Esophagus squamous epithelium (tissue), 5 donors: ENCODE measurements at places on chromosomes 11 and 22.

GRCh38 chr11:62622476-62623089, 797 bp upstream of the B3GAT3 start:
- DNase-seq, result no peak

DNA sequence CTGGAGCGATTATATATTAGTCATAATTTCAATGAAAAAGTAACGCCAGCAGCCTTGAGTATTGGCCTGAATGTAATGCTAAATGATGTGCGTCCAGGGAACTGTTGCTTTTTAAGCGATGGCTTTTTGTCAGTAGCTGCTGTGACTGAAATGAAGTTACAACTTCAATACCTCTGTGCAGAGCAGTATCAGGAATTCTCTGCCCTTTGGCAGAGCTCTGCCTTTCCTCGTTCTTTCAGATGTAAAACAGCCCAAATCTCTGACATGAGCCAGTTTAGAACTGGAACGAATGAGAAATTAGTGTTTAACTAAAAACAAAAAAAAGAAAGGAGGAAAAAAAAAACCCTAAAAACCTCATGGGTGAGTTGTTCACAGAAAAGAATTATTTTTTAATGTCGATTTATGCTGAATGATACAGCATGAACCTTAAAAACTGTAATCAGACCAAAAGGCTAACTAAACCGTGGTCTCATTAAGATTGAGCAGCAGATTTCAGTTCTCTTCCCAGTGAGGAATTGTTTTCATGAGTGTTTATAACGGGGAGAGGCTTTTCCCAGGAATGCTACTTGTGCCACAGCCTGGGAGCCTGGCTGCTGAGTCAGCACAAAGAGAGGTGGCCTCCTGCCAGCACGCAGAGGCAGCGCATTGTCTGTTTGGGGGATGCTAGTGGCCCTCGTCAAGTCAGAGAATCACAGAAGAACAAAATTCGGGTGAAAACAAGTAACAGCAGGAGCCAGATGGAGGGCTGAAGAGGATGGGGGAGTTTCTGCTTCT, 146.2 kb upstream of the RASSF10 start:
- DNase-seq, result no peak

DNA sequence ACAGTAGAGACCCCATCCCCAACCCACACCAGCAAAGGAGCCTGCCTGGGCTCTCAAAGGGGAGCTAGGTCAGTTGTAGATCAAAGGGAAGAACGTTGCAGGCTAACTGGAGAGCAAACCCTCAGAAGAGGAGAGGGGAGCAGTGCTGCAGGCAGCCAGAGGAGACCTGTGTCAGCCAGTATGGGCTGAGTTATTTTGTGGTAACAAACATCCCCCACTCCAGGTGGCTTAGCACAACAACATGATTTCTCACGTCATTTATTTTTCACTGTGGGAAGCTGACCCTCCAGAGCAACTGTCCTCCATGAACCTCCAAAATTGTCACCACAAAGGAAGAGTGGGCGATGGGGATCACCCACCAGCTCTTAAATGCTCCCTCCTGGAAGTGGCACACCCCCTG, 19.8 kb upstream of the SHANK2 start:
- no peak for DNase-seq

DNA sequence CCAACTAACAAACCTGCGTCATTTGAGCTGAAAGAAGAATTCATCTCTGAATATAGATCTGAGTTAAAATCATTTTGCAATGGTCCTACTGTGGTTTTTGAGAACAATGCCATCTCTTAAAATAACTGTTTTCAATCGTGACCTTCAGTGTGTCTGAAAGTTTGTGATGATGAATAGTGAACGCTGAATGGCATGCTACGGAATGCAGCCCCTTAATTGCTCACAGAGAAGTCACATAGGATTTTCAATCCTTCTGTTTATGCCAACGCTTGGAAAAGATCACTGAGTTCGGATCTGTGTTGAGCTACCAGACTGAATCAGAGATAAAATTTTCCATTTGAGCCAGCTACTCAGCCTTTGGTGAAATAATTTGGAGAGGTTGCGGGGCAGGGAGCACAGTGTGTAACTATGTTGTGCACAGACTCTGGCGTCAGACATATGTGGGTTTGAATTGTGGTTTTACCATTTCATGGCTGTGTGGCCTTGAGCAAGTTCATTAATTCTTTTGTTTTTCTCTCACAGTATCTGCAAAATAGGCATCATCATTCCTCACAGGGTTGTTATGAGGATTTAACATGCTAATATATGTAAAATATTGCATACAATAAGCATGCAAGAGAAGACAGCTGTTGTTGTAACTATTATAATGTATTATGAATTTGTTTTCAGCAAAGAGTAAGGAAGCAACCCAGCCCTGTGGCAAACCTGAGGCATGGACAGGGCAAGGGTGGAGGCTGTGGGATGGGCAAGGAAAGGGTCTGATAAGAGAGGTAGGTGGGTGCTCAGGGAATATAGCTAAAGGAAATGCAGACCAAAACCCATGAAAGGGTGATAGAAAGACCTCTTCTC, 679.9 kb downstream of the KCNA4 start:
- no peak for DNase-seq

DNA sequence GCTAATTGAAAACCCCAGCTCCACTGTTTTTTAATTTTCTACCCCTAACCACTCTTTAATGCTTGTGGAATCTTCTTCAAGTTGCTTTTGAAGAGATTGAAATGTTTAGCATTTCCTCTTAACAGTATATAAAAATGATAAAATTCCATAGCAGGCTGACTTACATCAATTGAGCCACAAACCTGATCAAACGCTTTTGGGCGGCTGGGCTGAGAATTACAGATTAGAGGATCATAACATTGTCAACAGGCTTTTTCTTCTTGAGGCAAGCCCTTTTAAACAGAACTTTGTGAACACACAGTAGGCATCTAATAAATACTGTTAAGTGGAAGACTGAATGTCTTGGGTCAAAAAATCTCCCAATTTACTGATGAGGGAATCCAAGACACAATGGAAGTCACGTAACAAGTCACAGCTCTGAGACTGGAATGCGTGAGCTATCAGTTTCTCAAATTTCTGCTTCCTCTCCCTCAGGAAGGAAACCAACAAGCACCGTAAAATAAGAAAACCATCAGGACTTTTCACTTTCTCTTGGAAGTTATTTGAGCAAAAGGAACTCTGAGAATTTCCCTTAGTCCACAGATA, 50.0 kb upstream of the CCDC89 start:
- no peak for DNase-seq

- no peak for DNase-seq
Observed at GRCh38 chr11:117226388-117227385, 5.2 kb downstream of the PCSK7 start.

DNA sequence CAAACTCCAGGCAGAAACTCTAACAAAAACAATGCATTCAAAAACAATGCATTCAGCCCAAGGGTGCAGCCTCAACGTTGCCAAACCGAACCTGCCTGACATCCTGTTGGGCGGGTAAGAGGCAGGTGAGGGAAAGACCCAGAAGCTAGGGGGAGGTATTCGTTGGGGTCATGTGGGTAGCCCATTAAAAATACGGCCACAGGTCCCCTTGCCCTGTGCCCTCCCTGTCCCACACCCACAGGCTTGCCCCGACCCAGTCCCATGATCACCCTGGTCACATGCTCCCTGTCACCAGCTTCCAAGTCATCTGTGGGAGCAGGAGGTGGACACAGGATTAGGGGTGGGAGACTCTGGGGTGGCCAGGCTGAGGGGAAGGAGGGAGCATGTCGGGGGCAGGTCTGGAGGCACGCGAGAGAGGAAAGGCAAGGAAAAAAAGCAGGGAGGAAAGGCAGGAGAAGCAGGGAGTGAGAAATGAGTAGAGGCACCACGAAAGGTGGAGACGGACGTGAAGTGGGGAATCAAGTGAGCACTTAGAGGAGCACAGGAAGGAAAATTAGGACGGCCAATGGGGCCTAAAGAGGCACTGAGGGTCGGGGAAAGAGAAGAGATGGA, 683 bp downstream of the PLA2G6 start:
- DNase-seq, result no peak

DNA sequence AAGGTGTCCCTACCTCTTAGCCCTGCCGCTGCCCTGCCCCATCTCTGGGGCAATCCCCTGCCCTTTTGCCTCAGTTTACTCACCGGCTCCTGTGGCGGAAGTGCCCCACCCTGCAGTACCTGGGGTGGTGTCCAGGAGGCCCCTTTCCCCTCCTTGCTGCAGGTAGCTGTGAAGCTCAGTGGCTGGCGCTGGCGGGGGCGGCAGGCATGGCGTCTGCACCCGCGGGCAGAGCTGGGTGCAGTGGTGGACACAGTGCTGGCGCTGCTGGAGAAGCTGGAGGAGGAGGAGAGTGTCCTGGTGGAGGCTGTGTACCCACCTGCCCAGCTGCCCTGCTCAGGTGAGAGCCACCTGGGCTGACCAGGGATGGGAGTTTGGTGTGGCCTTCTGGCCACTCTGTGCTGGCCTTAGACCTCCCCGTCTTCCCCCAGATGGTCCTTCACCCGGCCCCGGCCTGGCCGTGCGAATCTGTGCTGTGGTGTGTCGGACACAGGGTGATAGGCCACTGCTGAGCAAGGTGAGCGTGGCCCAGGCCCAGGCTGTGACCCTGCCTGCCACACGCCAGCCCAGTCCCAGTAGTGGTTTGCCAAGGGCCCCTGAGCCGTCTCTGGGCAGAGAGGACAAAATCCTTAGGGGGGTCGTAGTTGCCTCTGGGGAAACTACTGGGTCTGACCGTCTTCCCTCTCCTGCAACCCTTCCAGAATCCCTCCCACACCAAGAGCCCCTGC, 4.0 kb downstream of the CARNS1 start:
- DNase-seq, result no peak

DNA sequence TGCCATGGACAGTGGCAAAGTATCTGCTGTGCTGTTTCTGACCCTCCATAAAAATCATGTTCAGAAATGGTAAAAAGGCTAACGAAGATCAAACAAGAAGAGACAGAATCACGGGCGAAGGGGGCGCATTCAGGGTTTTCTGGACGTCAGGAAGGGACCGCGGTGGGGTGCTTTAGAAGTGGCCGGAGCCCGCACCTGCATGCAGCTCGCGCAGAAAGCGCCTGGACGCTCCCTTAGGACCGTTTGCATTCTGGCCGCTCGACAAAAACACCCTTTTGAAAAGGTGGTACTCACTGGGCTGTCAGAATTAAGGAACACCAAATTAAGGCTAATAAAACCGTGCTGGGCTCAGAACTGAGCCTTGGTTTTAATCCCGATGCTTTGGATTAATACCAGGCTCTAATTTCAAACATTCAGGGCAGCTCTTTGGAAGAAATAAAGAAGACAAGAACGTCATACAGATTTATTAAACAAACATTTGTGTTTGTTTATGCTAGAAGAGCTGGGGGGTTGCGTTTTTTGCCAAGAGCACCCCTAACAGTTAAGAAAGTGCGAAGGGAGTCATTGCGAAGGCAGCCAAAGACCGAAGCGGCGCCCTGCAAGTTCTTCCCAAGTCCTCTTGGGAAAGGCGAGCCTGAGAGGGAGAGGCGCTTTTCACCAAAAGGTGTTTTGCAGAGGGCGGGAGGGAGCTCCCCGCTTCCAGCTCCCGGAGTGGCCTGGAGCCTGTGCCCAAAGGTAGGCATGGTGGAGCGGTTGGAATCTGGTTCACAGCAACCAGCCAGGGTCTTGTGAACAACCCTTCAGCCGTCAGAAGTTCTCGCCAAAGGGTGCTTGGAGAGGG, 47.7 kb upstream of the DBX1 start:
- no peak for DNase-seq

DNA sequence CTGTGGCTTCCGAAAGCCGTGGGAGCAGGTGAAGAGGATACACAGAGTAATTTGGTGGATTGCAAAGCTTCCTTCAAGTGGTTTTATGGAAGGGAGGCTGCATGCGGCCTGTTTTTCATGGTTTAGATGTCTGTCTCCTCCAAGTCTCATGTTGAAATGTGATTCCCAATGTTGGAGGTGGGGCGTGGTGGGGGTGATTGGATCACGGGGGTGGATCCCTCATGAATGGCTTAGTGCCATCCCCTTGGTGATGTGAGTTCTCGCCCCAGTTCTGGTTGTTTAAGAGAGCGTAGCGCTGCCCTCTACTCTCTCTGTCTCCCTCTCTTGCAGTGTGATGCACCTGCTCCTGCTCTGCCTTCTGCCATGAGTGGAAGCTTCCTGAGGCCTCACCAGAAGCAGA, 247.8 kb upstream of the B3GAT1 start:
- DNase-seq, result no peak

DNA sequence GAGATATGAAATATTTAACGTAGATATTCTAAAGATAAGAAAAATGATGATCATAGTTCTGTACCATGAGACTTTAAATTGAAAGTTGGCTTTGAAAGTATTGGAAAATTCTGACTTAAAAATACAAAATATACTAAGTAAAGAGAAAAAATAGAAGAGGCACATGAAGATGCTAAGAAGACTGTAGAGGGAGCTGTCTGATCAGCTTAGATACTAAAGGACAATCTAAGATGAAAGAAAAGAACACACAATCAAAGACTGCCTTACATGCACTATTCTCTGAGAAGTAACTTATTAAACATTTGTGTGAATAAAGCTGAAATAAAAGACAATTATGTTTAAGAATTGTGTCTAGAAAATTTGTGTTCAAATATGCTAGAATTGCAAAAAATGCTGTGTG, 55.1 kb downstream of the RBMXL2 start:
- DNase-seq, result no peak

DNA sequence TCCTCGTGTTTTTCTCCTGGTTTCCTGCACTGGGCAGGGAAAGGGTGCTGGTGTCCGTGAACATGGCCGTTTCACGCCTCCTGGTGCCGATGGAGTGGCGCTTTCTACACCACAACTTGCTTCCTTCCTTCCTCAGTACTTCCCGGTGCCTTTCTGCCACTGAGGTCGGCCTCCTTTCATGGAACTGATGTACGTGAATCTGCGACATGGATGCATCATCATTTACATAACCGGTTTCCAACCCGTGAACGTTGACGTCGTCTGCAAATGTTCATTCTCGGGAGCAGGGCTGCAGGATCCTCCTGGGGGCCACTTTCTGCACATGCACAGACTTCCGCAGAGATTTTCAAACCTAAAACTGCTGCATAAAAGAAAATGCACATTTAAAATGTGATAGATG, 474.4 kb downstream of the BRD1 start:
- DNase-seq, result no peak

DNA sequence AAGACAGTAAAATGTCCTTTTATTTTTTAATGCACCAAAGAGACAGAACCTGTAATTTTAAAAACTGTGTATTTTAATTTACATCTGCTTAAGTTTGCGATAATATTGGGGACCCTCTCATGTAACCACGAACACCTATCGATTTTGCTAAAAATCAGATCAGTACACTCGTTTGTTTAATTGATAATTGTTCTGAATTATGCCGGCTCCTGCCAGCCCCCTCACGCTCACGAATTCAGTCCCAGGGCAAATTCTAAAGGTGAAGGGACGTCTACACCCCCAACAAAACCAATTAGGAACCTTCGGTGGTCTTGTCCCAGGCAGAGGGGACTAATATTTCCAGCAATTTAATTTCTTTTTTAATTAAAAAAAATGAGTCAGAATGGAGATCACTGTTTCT, 1.1 kb upstream of the CCND1 start:
- DNase-seq, result no peak

- no peak for DNase-seq
Observed at GRCh38 chr11:102430158-102430836, 22.3 kb downstream of the TMEM123 start.

GRCh38 chr11:47552056-47552565, 821 bp downstream of the CELF1 start:
- DNase-seq, result no peak

- no peak for DNase-seq
Observed at GRCh38 chr11:96228473-96228891, 114.5 kb downstream of the MAML2 start.
